A172 (cell line): ENCODE measurements at places on chromosomes 6 and 20. TPM values are rescaled to one million over a fixed set of nuclear protein-coding genes. Genes with fewer than 3 reads are reported as not detected.

XKR7 gene
- total RNA-seq: not detected in 2 replicates

TCF15 gene
- total RNA-seq: not detected in 2 replicates

CAP2 gene
- total RNA-seq: 20.2 and 27.8 TPM in 2 replicates

DEFB124 gene
- not detected in 2 replicates for total RNA-seq

MYLK2 gene
- total RNA-seq: 0.55 and 0.91 TPM in 2 replicates

CCNC gene
- 93.1 and 102 TPM in 2 replicates for total RNA-seq

ZBP1 gene
- total RNA-seq: 0.14 TPM in 1 of 2 replicates, not detected in the other

FNDC1 gene
- 0.02 TPM in 1 of 2 replicates, not detected in the other for total RNA-seq

F13A1 gene
- not detected in 2 replicates for total RNA-seq

TGIF2 gene
- total RNA-seq: 23.7 and 32.6 TPM in 2 replicates

PCK1 gene
- not detected in 2 replicates for total RNA-seq

TMEM170B gene
- total RNA-seq: 3.2 and 4.0 TPM in 2 replicates

NOL4L gene
- total RNA-seq: 17.8 and 34.3 TPM in 2 replicates

CRISP3 gene
- total RNA-seq: not detected in 2 replicates

MYO6 gene
- 9.4 and 10.0 TPM in 2 replicates for total RNA-seq

OGFR gene
- total RNA-seq: 66.0 and 90.7 TPM in 2 replicates

C6orf141 gene
- 21.5 and 33.9 TPM in 2 replicates for total RNA-seq

LYRM4 gene
- 26.1 and 35.0 TPM in 2 replicates for total RNA-seq

NUP43 gene
- total RNA-seq: 103 and 115 TPM in 2 replicates

MTG2 gene
- total RNA-seq: 14.9 and 16.1 TPM in 2 replicates

PRPH2 gene
- total RNA-seq: not detected in 2 replicates

CLVS2 gene
- total RNA-seq: not detected in 2 replicates

PGC gene
- not detected in 2 replicates for total RNA-seq

CLIC5 gene
- not detected in 2 replicates for total RNA-seq

TRIM31 gene
- not detected in 2 replicates for total RNA-seq

SLC25A27 gene
- total RNA-seq: 0.02 and 2.9 TPM in 2 replicates

MATN4 gene
- total RNA-seq: not detected in 2 replicates

CHRNA4 gene
- 0.03 and 0.07 TPM in 2 replicates for total RNA-seq

OXT gene
- total RNA-seq: not detected in 2 replicates

PHACTR1 gene
- total RNA-seq: 0.55 and 1.6 TPM in 2 replicates

GABRR1 gene
- total RNA-seq: 0.02 TPM in 1 of 2 replicates, not detected in the other

GPR63 gene
- 0.07 TPM in 1 of 2 replicates, not detected in the other for total RNA-seq

TINAG gene
- not detected in 2 replicates for total RNA-seq

PRDM1 gene
- 0.19 and 0.31 TPM in 2 replicates for total RNA-seq

KIF25 gene
- total RNA-seq: not detected in 2 replicates

MYLK4 gene
- total RNA-seq: 0.12 and 0.24 TPM in 2 replicates

KIAA1755 gene
- total RNA-seq: 0.57 and 0.69 TPM in 2 replicates

C6orf89 gene
- 36.8 TPM in 2 replicates for total RNA-seq

RHAG gene
- total RNA-seq: not detected in 2 replicates

HLA-DRB5 gene
- not detected in 2 replicates for total RNA-seq

ABHD16A gene
- 38.5 and 40.9 TPM in 2 replicates for total RNA-seq

CD93 gene
- total RNA-seq: not detected in 2 replicates

NKAPL gene
- not detected in 2 replicates for total RNA-seq

LTA gene
- not detected in 2 replicates for total RNA-seq

RIMS4 gene
- 0.02 TPM in 1 of 2 replicates, not detected in the other for total RNA-seq

HAO1 gene
- not detected in 2 replicates for total RNA-seq

OR2J3 gene
- not detected in 2 replicates for total RNA-seq

MDFI gene
- not detected in 2 replicates for total RNA-seq

FKBP1C gene
- 0.10 and 0.41 TPM in 2 replicates for total RNA-seq
